ENCODE measurements at places on chromosomes 7 and 10.
A peak's percentile ranks its signal among the peaks of the same experiment; 100 is the strongest.

GRCh38 chr7:152344253-152344652 is 91.5 kb downstream of the KMT2C start:
- DNase-seq, result peak; percentile 58

GRCh38 chr10:12397147-12397896 is 48.0 kb downstream of the CAMK1D start:
- DNase-seq, result no peak

- DNase-seq, result no peak
Observed at GRCh38 chr10:76396134-76396533, 964.7 kb downstream of the LRMDA start.

- no peak for DNase-seq
Observed at GRCh38 chr7:151274396-151274795, 25.9 kb upstream of the SMARCD3 start.

All from mesenchymal stem cell (in vitro differentiated cells and primary cell).